ENCODE measurements at places on chromosomes 5 and 9.

DNA sequence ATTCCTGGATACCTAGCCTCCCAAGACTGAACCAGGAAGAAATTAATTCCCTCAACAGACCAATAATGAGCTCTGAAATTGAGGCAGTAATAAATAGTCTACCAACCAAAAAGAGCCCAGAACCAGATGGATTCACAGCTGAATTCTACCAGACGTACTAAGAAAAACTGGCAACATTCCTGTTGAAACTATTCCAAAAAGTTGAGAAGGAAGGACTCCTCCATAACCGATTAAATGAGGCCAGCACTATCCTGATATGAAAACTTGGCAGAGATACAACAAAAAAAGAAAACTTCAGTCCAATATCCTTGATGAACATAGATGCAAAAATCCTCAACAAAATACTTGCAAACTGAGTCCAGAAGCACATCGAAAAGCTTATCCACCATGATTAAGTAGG is 392.5 kb upstream of the GRAMD2B start:
- no peak for DNase-seq

DNA sequence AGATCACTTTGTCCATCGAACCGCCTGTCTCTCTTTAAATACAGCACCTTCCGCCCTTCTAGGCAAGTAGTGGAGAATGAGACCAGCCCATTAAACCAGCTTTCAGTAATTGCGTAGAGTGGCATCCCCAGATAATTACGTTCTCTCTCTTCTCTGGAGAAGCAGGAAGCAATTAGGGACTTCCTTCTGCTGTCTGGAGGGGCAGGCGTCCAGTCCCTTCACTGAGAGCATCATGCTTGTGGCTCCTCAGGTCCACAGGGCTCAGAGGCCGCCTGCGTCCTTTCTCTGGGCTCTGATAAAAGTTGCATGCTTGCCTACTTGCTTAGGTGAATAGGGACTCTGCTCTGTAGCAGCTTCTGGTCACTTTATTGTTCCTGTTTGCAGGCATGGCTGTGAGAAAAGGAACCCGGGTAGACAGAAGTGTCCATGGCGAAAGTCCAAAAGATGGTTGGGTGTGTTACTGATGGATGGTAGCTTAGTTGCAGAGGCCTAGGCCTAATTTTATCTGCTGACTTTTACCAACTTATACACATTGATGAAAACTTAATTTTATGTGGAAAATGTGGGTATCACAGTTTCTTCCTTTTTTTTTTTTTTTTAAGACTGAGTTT is 299.1 kb upstream of the PANK3 start:
- no peak for DNase-seq

GRCh38 chr9:80948876-80949275 is 740.5 kb downstream of the TLE1 start:
- no peak for DNase-seq

DNA sequence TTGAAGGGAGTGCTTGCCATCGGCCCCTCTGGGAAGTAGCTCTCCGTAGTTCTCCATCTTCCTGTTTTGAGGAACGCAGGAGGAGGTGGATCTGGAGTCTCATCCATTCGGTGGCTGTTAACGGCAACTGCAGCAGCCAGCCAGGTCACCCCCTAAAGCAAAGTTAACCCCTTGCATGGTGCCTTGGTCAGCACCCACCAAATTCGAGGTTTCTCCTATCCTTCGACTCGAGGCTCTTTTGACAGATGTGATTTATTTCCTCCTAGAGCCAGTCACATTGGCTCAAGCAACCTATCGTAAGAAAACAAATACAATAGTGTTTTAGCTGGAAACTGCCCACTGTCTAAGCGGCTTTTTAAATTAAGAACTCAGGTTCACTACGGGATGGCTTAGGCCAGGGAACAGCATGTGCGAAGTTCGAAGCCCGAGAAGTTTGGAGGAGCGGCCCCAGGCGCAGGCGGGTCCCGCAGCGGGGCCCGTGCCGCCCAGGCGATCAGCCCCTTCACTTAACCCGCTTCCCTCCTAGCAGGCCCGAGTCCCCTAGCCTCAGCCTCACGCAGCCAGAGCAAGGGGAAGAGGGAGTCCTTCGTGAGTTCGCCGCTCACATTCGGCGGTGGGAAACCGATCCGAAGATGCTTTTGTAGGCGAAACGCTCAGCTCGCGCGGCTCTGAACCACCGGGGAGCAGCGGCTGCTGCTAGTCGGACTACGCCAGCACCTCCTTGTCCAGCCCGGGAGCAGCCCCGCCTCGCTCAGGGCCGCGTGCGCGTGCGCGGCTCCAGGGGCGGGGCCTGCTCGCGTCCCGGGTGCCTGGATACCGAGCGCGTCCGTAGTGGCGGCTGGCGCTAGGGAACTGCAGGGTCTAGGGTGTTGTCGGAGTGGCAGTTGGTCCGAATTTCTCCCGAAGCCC is at the start of gene ROPN1L:
Gene ROPN1L, plus strand, starts transcription at position 797 of the 909 bp plus-strand sequence. CDS start 289 bp downstream, outside the sequence.
- DNase-seq: peak; percentile 83

GRCh38 chr5:58327289-58327688 is 132.6 kb downstream of the PLK2 start:
- DNase-seq: no peak

GRCh38 chr5:74624501-74624900 is 16.0 kb downstream of the ENC1 start:
- no peak for DNase-seq

DNA sequence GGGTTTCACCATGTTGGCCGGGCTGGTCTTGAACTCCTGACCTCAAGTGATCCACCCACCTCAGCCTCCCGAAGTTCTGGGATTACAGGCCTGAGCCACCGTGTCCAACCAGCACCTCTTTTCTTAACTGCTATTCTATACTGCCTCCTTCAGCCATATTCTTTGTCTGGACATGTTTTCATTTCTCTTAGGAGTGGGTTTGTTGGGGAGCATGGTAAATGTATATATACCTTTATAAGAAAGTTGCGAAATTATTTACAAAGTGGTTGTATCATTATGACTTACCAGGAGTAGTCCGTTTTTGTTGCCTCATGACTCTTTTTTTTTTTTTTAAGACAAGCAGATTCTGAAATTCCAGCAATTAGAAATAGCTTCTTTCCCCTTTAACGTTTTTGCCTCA is 38.7 kb downstream of the CDC42SE2 start:
- DNase-seq: no peak

DNA sequence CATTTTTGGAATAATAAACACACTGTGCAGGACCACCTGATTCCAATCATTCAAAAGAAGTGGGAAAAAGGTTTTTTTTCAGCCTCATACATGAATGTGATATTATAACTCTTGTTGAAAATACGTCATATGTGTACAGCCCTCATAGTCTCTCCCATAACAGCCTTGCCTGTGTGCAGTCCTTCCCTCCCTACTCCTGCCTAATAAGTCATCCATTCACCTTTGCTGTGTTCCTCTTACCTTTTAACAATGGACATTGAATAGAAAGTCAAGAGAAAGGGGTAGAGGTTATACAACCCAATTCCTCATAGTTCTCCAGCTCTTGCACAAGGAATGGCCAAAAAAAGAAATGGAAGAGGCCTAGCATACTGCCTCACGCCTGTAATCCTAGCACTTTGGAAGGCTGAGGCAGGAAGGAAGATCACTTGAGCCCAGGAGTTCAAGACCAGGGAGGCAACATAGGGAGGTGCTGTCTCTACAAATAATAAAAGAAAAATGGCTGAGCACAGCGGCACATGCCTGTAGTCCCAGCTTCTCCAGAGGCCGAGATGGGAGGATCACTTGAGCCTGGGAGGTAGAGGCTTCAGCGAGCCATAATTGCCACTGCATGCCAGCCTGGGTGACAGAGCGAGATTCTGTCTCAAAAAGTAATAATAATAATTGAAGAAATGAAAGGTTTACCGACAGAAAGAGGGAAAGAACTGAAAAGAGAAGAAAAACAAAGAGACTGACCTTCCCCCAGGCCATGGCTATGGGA is 356.1 kb upstream of the KIF2A start:
- DNase-seq: no peak

GRCh38 chr5:194102-194501 is 2.8 kb downstream of the LRRC14B start:
- DNase-seq: no peak

GRCh38 chr5:145918397-145918796 is 18.0 kb upstream of the SH3RF2 start:
- no peak for DNase-seq

DNA sequence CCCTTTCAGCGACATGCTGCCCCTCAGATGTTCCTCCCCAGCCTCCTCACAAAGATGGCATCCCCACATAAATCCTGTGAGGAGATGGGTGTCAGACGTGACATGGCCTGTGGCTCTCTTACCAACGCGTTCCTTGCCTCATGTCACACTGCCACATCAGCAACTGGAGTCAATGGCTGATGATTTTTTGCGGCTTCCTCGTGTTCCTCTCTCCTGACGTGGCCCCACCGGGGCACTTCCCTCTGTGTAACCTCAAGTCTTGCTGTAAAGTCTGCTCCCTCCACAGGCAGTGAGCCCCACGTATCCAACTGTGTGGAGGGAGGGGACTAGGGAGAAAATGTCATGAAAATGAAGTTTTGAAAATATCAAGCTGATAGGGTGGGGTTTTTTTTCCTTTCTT is 53.2 kb upstream of the SHISAL2B start:
- no peak for DNase-seq

DNA sequence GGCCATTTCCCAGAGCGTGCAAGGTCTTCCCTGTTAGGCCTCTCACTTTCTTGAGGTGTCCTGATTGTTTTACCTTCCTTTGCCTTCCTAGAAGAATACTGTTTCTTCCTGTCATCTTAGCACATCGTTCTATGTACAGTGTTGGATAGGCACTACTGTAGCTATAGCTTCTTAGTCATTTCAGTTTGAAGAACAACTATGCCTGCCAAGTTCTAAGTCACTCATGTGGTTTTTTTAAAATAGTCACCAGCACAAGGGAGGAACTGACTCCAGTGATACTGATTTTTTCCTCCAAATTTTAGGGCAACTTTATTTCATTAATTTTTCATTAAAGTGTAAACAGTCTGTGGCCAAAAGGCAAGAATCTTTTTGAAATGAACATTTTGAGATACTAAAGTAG is 122.4 kb upstream of the NR5A1 start:
- no peak for DNase-seq

DNA sequence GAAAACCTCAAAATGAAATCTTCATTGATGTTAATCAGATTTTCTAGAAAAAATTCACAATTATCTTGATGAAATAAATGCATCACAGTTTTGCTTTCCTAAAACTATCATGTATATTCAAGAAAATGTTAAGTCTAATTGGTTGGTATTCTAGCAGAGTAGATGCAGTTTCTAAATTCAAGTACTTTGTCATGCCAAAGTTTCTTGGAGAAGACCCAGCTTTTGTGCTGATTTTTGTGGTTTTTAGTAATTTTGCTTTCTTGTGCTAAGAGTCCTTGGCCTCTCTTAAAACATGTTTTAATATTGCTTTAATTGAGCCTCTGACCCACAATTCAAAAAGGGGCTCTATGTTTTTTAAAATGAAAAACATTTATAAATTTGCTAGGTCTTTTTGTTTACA is 924.8 kb upstream of the PTPRD start:
- DNase-seq: no peak

DNA sequence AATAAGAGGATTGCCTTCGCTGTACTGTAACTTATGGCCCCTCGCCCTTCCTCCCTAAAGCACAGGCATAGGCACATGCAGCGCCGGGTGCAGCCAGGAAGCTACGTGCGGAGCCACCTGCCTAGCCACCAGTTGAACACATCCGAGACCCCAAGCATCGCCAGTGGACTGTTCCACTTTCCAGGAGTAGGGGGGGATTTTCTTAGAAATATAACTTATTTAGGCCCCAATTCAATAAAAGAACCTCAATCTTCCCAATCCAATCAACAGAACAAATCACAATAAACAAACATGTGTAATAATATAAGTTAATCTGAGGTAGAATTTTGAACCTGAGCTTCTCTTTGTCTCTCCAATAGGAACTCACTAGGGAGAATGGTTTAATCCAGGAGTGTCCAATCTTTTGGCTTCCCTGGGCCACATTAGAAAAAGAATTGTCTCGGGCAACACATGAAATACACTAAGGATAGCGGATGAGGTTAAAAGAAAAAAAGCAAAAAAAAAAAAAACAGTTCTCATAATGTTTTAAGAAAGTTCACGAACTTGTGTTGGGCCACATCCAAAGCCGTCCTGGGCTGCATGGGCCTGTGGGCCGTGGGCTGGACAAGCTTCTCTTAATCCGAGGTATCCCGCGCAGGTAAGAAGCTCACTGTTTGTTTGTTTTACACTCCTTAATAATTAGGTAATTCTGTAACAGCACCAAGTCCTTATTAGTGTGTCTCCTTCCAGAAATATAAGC is 22.0 kb upstream of the NIPBL start:
- DNase-seq: no peak

DNA sequence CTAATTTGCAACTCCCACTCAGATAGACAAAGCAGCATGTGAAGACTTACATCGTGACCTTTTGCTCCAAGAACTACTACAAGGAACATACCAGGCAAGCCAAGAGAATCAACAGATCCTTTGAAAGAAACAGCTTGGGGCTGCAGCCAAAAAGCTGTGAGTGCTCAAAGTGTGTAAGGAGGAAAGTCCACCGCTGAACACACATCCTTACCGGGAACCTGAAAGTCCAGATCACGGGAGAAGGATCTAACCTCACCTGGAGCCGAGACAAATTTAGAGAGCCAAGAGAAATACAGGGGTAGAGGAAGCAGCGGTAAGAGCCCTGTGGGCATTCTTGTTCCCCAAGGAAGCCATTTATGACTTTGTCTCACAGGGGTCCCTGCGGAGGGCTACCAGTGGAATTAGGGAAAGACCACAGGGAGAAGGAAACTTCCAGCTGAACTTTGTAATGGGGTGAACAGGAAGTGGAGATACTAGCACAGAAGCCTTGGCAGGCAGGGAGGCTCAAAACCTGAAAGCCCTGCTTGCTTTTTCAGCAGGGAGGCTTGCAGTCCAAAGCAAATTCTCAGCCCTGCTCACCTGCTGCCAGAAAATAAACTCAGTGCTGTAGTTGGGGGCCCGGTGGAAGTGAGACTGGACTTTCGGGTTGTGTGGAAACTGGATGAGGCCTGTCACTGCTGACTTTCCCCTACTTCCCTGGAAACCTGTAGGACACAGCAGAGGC is 350.2 kb downstream of the DTWD2 start:
- DNase-seq: no peak

- DNase-seq: no peak
Measured at GRCh38 chr9:5389109-5389732, 48.5 kb downstream of the PLGRKT start.

- no peak for DNase-seq
Measured at GRCh38 chr9:36928210-36928609, 105.9 kb downstream of the PAX5 start.

GRCh38 chr5:7393921-7394799 is 1.8 kb upstream of the ADCY2 start:
- DNase-seq: no peak

- no peak for DNase-seq
Measured at GRCh38 chr5:7882926-7883325, 14.0 kb downstream of the MTRR start.
